Anterior cingulate cortex (tissue), 58 donors: ENCODE measurements at places on chromosomes 16 and 17.
A peak's percentile ranks its signal among the peaks of the same experiment; 100 is the strongest.

- no peak for DNase-seq
Measured at GRCh38 chr16:84040226-84040822, 2.3 kb downstream of the SLC38A8 start.

- DNase-seq = no peak
Measured at GRCh38 chr16:23301251-23302044, 654 bp upstream of the SCNN1B start.

DNA sequence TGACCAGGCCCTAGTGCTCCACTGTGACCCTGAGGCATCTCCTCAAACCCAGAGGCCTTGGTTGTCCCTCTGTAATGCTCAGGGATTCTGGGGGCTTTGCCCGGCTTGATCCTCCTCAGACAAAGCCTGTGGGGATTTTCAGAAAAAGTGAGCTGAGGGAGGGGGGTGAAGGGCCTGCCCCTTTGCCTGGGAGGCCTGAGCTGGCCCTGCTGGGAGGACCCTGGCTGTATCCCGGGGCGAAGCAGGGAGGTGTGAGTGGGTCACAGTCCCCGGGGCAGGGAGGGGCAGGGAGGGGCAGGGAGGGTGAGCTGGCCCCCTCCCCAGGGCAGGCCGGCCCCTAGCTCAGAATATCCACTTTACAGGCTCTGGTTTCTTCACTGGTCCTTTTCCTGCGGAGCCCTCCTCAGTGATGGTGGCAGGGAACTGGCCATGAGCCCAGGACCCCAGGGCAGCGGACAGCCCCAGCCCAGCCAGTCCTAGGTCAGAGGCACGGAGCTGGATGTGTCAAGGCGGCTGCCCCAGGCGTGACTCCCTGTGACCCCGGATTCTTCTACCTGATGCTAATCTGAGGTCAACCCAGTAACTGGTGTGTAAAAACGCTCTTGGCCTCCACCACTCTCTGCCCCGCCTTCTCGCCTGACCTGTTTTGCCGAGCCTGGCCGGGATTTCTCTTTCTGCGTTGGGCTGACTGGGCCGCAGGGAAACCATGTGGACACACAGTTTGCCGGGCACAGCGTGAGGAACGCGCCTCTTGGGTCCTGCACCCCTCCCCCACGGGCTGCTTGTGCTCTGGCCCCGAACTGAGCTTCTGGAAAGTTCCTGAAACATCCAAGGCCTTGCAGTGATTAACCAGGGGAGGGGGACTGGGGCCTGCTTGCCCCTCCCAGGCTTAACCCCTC lies 5.8 kb upstream of the FASN start:
- peak; percentile 58 for DNase-seq

DNA sequence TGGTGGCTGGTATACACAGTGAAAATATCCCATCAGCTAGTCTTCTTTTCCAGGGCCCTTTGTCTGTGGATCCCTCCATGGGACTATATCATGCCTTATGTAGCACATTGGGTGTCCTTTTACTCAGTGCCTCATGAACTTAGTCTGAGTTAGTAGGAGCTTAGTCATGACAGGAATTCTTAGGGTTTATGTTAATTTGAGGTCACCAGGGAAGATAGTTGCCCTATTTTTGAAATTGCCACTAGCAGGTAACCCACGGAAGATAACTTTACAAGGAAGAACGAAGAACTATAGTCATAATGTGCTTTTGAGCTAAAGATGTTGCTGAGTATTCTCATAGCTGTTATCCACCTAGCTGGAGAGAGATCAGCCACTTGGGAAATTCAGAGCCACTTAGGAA lies 14.8 kb upstream of the PLK1 start:
- DNase-seq = no peak

DNA sequence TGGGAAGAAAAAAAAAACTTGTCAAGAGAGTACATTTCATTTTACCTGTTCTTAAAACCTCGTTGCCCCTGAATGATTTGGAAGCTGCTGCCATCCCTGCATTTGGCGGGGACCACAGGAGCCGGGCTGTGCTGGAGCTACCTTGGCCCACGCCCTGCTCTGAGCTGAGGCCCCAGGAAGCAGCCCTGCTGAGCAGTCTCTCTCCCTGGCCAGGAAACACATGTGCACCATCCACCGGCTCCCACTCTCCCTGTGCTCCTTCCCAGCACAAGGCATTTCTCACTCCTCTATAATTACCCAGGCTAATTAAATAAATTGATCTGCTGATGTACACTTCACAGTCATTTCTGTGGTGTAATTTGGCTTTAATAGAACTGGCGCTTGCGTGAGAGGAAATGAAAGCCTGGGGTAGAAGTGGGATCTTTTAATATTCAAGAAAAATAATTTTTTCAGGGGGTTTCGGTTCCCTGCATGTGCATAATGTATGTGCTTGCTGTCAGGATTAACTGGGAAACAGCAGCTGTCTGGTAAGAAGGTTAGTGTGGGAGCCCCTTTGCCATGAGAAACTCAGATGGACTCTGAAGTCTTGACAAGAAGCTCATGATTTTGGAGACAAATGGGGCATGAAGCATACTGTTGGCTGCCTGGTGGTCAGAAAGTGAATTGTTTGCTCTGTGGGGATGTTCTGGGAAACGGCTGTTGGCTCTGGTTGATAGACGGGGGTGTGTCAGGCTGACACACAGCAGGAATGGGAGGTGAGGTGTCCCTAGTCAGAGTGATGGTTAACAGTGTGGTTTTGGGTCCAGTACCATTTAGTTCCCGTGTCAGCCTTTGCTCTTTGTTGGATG lies 252.3 kb upstream of the EEF2KMT start:
- no peak for DNase-seq

- DNase-seq = no peak
Measured at GRCh38 chr17:47244697-47245096, 8.9 kb upstream of the ITGB3 start.

DNA sequence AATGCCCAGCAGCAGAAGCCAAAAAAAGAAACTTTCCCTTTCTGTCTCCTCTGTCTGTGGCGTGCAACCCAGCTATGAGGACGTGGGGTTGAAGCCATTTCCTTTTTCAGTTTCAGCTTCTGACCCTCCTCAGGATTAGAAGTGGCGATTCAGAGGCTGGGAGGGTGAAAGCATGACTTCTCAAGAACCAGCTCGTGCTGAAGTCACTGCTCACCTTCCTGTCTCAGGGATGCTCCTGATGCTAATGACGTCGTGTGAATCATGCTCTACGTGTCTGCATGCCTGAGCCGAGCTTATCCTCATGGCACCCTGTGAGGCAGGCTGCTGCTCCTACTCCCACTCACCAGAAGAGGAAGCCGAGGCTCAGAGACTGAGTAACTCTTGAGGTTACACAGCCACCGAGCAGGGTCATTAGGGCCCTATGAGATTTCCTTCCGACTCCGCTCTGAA lies 5.7 kb upstream of the LPO start:
- DNase-seq = no peak

DNA sequence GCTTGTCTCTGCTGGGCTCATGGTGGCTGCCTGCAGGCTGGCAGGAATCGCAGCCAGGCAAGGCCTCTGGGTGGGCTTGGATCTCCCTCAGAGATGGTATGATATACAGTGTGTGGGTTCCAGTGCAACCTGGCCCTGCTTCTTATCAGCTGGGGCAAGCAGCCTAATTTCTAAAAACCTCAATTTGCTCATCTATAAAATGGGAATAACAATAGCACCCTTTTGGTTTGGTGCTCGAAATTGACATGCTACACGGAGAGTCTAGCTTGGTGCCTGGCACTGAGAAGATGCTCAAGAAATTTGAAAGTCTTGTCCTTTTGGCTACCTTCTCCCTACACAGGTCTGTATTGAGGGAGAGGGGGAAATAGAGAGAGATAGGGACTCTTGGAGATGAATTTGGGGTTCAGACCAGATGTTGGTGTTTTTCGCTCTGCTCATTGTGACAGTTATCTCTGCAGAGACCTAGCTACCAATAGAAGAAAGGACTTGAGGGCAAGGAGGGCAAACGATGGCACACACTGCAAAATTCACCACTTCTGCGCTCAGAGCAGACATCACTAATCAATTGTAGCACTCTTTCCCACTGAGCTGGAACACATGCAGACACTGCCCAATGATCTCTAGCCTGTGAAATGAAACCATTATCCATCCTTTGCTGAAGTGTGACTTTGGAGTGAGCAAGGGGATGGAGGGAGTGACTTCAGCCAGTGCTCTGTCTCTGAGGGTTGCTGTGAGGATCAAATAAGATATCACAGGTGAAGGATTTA lies 15.6 kb downstream of the BEAN1 start:
- no peak for DNase-seq

GRCh38 chr16:9035996-9036395 lies 55.4 kb upstream of the HAPSTR1 start:
- no peak for DNase-seq

GRCh38 chr17:10121971-10122707 lies 76.3 kb downstream of the GAS7 start:
- no peak for DNase-seq

- no peak for DNase-seq
Measured at GRCh38 chr17:41695954-41696757, 7.5 kb downstream of the EIF1 start.

- no peak for DNase-seq
Measured at GRCh38 chr17:47205419-47205963, 3.7 kb upstream of the MYL4 start.

DNA sequence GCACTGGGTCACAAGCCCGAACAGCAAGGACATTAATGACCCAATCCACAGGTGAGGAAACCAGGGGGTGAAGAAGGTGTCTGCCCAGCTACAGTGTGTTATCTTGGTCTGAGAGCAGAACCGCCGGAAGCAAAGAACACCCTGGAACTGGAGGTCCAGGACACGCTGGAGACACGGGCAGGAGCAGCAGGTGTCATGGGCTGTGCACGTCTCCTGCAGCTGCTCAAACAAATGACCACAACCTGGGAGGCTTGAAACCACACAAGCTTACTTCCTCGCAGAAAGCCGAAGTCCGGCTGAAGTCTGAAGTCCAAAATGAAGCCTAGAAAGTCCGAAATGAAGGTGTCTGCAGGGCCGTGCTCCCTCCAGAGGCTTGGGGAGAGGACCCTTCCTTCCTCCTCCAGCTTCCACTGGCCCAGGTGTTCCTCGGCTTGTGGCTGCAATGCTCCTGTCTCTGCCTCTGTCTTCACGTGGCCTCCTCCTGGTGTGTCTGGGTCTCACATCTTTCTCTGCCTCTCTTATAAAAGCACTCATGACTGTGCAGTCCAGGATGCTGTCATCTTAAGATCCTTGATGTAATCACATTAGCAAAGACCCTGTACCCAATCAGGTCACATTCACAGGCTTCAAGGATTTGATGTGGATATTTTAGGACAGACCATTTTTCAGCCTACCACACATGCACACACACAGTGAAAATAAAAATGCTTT lies 351.2 kb downstream of the C16orf95 start:
- no peak for DNase-seq

- DNase-seq = no peak
Measured at GRCh38 chr16:62102588-62102987, 66.3 kb upstream of the CDH8 start.

- DNase-seq = no peak
Measured at GRCh38 chr17:57644326-57644725, 100.8 kb downstream of the CCDC182 start.

DNA sequence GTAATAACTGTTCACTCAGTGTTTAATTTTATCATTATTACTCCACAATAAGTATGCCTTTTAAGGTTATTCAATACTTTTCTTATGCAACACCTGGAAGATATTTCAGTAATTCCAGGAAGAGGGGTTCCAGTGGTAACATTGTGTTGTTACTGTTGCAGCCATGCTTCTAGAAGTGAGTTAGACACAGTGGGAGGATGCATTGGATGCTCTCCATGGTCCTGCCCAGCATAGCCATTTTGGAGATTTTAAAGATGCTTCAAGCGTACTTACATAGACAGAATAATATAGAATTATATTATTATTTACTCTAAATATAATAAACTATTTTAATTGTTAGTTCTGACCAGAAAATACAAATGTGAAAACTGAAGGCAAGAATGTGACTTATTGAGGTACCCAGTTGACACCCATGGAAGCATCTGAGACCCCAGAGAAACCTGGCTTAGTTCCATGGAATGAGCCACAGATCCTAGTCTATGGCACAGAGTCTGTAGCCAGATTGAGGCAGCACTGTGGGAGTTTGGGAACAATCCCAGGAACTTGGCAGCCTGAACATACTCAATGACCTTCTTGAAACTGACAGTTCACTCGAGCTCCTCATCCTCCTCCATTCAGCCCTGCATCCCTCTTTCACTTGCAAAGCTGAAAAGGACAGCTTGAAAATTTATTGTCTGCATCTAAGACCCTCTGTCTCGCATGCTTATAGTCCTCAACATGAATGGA lies 190.1 kb upstream of the HS3ST4 start:
- DNase-seq = no peak

DNA sequence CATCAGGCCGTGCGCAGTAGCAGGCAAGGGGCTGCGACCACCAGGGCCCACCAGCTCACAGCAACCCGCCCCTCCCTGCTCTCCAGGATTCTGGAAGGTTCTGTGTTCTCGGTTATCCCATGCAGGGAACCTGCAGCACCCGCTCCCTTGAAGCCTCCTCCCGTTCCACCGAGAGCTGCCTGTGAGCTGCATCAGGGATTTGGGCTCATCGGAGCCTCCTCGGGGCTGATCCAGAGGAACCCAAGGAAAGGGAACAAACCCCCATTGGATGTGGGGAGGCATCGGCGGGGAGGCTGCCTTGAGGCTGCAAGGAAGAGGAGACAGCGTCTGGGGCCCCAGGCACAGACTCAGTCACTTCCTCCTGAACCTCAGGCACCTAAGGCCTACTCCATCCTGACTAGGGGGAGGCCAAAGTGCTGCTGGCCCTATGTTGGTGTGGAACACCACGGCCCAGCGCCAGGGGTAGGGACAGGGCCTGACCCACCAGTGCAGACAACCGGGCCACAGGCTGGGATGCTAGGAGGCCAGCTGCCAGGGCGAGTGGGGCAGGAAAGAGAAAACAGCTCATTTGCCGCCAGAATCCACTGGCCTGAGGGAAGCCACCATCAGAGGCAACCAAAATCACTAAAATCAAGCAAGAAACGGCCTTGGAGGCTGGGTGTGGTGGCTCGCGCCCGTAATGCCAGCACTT lies 14.4 kb upstream of the LGALS3BP start:
- DNase-seq = no peak

DNA sequence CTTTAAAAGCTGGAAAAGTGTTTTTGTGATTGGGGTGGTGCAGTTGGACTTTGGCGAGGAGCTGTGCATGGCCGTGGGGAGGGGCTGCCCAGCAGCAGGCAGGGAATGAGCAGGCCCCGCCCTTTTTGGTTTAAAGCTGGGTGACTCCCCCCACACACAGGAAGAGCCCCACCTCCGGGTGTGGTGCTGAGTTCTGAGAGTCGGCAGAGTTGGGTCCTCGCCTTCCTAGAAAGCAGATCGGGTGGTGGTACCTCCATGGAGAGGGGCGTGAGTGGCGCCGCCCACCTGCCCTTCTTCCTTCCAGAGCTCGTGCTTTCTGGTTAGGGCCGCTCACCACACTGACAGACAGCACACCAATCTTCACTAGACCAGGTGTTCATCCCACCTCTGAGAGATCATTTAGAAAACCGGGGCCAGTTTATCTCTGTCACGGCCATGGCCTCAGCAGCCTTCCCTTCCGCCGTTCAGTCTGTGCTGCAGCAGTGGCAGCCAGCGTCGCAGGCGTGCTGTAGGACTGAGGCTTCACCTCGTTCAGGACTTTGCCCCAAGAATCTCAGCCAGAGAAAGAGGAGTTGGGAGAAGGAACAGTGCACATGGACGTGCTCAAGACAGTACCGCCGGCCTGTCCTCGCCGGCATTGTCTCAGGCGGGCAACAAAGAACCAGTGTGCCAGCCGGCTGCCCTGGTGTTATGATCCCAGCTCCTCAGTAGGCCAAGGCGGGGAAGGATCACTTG lies 144.0 kb upstream of the CHMP6 start:
- no peak for DNase-seq
